ENCODE measurements at places on chromosomes 12 and 14.

GRCh38 chr12:111386885-111387284, 18.0 kb upstream of the PHETA1 start:
- no peak for DNase-seq

DNA sequence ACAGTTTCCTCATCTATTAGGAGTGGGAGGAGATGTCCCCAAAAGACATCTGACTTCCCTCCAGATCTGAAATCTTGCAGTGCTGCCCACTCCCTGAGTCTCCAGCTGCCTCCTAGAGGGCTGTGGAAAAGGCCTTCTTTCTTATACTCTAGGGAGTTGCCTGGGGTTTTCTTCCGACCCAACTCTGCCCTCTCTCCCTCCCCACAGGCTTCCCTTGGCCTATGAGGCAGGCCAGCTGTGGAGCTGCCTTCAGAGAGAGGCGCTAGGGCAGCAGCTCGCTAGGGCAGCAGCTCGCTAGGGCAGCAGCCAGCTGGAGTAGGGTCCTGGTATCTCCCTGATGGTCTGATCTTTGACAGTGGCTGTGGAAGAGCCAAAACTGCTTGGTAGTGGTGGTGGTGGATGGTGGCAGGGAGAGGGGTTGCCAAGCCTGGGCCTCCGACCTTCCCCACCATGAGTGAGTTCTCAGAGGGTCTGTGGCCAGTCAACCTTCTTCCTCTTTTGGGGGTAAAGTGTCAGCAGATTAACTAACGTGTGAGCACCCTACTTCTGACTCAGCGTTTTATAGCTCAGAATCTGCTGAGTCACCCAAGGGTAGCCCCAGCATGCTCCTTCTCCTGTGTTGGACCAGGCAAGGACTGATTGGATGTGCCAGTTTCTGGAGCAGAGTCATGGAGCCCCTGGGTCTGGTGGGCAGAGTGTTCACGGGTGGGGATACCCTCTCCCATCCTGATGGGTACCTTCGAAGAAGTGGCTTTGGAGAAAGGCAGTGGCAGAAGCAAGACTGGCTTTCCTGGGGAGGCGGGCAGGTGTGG, 2.3 kb downstream of the SLC48A1 start:
- no peak for DNase-seq

- no peak for DNase-seq
Measured at GRCh38 chr12:105835580-105836241, 303.0 kb downstream of the NUAK1 start.

GRCh38 chr12:114316076-114316475, 89.9 kb downstream of the TBX5 start:
- no peak for DNase-seq

DNA sequence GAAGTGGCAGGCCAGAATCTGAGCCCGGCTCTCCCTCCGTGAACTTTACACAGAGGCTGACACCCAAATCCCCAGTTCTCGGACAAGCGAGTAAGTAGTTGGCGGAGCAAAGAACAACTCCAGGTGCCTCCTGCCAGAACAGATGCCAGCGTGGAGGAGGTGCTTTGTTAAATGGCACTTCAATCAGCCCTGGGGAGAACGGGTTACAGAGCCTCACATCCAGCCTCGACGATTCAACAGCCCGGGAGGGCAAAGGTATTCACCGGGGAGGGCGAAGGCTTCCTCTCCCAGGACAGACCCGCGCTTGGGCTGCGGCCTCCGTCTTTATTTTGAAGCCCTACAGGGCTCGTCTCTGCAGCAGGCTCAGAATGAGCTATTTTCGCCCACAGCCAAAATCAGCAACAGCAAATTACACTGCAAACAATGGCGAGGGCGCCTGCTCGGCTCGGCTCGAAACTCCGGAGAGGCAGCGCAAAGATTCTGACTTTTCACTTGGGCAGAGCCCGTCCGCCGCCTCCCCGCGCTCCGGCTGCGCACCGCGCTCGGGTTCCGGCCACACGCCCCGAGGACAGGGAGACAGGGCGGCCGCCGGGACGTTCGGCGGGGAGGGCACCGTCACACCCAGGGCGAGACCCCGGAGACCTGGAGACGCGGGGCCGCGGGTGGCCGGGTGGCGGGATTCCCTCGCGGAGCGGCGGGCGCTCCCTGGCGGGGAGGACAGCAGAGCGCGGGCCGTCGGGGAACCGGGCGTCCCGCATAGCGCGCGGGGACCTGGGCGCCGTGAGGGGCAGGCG, 811 bp downstream of the TMCC3 start:
- no peak for DNase-seq

DNA sequence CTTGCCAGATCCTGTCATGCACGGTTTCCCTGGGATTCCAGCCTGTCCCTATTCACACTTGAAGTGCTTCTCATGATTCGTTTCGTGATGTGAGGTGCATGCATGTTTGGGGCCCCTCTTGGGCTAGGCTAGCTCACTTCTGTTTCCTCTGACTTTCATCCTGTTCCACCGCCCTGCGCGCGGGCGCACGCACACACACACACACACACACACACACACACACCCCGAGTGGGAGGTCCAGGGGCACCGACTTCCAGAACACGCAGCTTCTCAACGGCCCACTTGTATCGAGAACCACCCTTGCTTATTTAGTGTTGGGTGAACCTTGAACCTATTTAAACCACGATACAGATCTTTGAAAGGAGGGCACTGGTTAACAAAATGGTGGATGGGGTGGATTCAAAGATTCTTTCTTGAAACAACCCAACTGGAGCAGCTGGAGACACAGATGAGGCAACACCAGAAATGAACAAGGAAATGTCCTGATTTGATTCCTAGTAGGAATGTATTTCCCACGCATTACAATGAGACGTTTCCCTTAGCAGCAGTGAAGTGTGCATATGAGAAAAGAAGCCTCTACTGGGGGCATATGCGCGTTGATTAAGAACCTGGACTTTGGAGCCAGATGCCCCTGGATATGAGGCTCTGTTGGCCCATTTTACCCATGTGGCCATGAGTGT, 16.3 kb downstream of the ELK3 start:
- peak; percentile 32 for DNase-seq

DNA sequence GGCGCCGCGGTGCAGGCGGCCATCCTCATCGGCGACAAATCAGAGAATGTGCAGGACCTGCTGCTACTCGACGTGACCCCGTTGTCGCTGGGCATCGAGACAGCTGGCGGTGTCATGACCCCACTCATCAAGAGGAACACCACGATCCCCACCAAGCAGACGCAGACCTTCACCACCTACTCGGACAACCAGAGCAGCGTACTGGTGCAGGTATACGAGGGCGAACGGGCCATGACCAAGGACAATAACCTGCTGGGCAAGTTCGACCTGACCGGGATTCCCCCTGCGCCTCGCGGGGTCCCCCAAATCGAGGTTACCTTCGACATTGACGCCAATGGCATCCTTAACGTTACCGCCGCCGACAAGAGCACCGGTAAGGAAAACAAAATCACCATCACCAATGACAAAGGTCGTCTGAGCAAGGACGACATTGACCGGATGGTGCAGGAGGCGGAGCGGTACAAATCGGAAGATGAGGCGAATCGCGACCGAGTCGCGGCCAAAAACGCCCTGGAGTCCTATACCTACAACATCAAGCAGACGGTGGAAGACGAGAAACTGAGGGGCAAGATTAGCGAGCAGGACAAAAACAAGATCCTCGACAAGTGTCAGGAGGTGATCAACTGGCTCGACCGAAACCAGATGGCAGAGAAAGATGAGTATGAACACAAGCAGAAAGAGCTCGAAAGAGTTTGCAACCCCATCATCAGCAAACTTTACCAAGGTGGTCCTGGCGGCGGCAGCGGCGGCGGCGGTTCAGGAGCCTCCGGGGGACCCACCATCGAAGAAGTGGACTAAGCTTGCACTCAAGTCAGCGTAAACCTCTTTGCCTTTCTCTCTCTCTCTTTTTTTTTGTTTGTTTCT, 1.7 kb downstream of the HSPA2 start:
- no peak for DNase-seq

DNA sequence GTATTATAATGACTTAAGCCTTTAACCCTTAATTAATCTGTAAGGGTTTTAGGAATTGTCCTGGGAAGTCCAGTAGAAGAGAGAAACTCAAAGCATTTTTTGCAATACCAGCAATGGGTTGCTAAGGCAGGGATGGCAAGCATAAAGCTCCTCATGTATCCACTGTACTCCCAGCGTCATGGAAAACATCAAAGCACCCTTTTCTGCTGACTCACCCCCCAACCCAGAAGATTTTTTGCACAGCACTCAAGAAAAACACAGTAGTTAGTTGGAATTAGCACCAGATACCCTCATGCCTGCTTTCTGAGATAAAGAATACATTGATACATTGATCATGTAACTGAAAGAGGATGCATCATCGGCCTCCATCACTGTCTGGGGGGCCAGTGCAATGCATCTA, 199.1 kb upstream of the CNOT2 start:
- no peak for DNase-seq

DNA sequence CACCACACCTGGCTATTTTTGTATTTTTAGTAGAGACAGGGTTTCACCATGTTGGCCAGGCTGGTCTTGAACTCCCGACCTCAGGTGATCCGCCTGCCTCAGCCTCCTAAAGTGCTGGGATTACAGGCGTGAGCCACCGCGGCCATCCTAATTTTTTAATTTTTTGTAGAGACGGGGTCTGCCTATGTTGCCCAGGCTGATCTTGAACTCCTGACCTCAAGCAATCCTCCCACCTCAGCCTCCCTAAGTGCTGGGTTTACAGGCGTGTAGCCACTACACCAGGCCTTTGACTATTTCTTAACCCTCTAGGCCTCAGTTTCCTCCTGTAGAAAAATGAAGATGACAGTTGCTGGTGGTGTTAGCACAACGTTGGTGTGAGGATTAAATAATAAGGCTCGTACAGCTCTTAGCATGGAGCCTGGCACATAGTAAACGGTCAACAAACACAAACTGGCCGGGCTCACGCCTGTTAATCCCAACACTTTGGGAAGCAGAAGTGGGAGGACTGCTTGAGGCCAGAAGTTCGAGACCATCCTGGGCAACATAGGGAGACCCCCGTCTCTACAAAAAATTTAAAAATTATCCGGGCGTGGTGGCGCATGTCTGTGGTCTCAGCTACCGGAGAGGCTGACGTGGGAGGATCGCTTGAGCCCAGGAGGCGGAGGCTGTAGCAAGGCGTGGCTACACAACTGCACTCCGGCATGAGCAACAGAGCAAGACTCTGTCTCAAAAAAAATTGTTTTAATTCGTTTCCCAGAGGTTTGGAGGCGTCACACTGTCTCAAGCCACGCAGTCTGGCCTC, 979 bp downstream of the DDX54 start:
- no peak for DNase-seq

- DNase-seq = no peak
Measured at GRCh38 chr14:32622742-32623141, 293.6 kb downstream of the AKAP6 start.

- no peak for DNase-seq
Measured at GRCh38 chr12:8907513-8907912, 6.8 kb upstream of the PHC1 start.

- no peak for DNase-seq
Measured at GRCh38 chr12:104060791-104061190, 3.5 kb upstream of the HCFC2 start.

GRCh38 chr12:104822941-104823340, 135.1 kb downstream of the SLC41A2 start:
- no peak for DNase-seq

GRCh38 chr12:107325075-107325608, 231.8 kb upstream of the CRY1 start:
- DNase-seq = no peak

GRCh38 chr14:99408286-99408970, 72.2 kb downstream of the SETD3 start:
- DNase-seq = no peak

GRCh38 chr12:121400332-121401139, 618 bp downstream of the RNF34 start:
- DNase-seq = peak; percentile 52

GRCh38 chr14:105149146-105149781, 19.3 kb downstream of the JAG2 start:
- no peak for DNase-seq

GRCh38 chr14:89394972-89395371, 22.1 kb downstream of the FOXN3 start:
- no peak for DNase-seq

GRCh38 chr12:120800665-120801064, 75.0 kb downstream of the ACADS start:
- no peak for DNase-seq

DNA sequence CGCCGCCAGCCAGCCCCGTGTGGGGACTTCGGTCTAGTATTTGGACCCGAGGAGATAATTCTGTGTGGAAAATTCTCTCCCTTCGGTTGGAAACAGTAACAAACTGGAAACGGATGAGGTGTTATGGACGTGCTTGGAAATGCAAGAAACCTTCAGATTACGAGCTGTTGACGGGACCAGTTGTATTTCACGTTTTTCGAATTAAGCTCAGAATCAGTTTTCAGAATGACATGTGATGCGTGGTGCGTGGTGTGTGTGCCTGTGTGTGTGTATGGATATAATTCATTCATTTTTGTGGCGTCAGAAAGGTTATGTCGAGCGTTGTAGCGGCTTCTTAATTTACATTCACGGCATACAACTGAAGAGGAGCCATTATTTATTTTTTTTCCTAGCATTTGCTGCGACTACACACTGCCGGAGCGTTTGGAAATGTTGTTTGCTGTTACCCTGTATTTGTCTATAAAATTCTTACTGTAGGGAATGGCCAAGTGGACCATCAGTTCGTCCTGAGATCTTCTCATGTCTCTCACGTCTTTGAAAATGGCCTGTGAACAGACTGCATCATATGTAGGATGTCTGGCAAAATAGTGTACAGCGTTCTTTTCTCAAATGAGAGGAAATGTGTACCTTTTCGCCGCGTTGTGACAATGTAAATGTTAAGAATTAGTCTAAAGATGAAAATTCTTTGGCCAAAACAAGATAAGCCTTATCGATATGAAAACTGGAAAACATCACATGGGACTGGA, 1.3 kb downstream of the TRAF3 start:
- DNase-seq = no peak

DNA sequence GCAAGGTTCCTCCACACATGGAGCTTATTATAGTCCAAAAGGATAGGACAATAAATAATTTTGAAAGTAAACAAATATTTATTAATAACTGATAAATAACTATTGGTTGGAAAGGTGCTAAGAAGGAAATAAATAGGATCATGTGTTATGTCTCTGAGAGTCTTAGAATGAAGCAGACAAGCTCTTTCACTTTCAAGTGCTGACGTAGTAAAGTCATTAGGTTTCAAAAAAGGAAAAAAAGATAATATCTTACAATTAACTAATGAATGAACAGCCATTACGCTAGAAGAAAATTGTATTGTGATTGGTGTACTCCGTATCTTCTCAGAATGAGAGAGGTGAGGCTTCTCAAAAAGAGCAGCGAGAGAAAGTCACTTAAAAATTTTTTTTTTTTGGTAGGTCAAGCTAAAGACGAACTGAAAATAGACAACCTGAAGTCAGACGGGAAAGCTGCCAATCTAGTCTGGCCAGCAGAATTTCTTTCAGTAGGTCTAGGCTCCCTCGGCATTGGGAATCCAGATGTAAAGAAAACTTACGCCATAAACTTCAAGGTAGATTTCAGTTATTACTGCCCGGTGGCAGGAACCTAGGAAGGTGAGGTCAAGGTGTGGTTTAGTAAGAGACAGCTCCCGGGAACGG, 583 bp upstream of the LEMD3 start:
- no peak for DNase-seq

- no peak for DNase-seq
Measured at GRCh38 chr14:61559641-61560201, 135.6 kb upstream of the HIF1A start.

Data from activated CD4-positive, alpha-beta T cell treated with anti-CD3 and anti-CD28 coated beads for 1 hour (primary cell).